ENCODE measurements at places on chromosomes 4 and X.

- no peak for DNase-seq
Observed at GRCh38 chr4:101014417-101014816, 332.9 kb downstream of the PPP3CA start.

DNA sequence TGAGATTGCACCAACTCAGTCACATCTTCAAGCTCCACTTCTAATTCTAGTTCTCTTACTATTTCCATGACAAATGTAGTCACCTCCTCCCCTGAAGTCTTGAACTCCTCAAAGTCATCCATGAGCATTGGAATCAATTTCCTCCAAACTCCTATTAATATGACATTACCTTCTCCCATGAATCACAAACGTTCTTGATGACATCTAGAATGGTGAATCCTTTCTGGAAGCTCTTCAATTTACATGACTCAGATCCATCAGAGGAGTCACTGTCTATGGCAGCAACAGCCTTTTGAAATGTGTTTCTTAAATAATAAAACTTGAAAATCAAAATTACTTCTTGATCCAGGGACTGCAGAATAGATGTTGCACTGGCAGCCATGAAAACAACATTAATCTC, 34.5 kb downstream of the GALNTL6 start:
- DNase-seq = no peak

- DNase-seq = no peak
Observed at GRCh38 chr4:158934996-158935669, 166.3 kb downstream of the FNIP2 start.

DNA sequence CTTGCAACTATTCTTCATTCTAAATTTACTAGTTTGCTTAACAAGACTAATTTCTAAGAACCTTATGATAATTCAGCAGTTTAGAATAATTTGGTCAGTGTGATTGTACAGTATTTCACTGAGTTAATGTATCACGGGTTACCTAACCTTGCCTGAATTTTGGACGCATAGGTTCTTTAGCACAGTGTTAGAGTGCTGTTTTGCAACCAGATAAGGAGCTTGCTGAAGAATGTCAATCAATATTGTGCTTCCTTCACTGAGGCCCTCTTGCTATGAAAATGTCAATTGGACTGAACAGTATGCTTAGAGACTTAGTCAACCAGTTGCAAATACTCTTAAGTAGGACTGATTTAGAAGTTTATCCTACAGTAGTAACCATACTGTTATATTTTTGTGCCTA, 19.6 kb downstream of the VAMP7 start:
- DNase-seq = no peak

GRCh38 chr4:95572304-95572991, 23.7 kb upstream of the UNC5C start:
- no peak for DNase-seq

GRCh38 chr4:183286590-183287308, 33.3 kb downstream of the CLDN22 start:
- no peak for DNase-seq

DNA sequence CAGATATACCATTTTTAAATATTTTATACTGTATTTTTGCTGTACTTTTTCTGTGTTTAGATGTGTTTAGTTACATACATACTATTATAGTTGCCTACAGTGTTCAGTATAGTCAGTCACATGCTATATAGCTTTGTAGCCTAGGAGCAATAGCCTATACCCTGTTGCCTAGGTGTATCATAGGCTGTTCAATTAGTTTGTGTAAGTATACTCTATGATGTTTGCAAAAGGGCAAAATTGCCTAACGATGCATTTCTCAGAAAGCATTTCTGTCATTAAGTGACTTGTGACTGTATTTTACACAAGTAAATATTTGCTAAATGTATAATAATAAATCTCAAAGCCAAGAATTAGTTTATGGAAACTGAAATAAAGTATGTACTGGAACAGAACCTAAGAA, 9.5 kb downstream of the ETFDH start:
- DNase-seq = no peak

GRCh38 chrX:150990910-150991309, 7.8 kb downstream of the HMGB3 start:
- no peak for DNase-seq

- no peak for DNase-seq
Observed at GRCh38 chr4:41135801-41136200, 78.5 kb downstream of the APBB2 start.

- no peak for DNase-seq
Observed at GRCh38 chr4:108696160-108696559, 45.8 kb downstream of the OSTC start.

DNA sequence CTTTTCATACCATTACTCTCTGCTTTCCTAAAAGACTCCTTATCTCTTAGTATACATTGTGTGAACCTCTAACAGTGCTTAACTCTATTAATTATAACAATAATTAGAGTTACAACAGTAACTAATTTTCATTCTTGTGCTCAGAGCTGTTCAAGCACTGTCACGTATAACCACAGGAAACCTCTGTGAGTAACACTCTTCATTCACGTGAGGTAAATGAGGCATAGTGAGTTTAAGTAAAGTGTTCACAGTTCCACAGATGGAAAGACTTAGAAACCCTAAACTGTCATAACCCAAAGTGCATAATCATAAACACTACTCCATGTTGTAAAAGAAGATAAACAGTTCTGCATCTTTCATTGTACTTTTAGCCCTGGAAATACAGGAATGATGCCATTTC, 222.4 kb downstream of the CCSER1 start:
- no peak for DNase-seq

- DNase-seq = no peak
Observed at GRCh38 chr4:119025420-119025819, 110.2 kb upstream of the MYOZ2 start.

DNA sequence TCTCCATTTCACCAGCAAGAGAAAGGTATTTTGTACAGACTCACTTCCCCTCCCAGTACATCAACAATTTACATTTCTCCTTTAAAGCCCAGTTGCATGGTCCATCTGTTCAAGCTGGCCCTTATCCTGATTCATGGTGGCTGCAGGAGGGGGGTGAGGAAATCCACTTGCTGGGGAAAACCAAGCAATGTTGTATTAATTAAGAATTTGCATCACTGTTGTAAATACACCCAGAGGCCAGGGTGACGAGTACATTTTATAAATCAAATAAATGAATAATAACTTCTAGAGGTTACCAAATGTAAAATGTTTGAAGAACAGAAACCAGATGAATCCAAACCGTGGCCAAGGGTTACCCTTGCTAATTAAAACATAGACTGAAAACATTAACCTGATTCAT, 395.9 kb upstream of the INTU start:
- DNase-seq = no peak

GRCh38 chrX:154372612-154373022, 1.8 kb downstream of the FLNA start:
- no peak for DNase-seq

- no peak for DNase-seq
Observed at GRCh38 chr4:75769036-75769435, 44.7 kb downstream of the USO1 start.

DNA sequence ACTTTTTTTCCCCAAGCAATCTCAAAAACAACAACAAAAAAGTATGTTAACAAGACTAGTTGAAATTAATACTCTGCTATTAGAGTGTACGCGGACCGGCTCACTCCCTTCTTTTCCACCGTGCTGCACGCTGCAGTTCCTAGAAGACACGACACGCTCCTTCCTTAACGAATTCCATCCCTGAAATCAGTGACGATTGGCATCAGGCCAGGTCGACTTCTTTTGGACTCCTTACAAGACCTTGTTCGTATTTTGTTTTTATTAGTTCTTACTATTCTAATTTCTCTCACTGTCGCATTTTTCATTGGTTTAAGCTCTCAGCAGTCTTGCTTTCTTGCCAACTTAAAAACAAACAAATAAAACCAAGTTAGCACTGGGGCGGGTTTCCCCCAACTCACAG, 175.8 kb upstream of the PITX2 start:
- no peak for DNase-seq

DNA sequence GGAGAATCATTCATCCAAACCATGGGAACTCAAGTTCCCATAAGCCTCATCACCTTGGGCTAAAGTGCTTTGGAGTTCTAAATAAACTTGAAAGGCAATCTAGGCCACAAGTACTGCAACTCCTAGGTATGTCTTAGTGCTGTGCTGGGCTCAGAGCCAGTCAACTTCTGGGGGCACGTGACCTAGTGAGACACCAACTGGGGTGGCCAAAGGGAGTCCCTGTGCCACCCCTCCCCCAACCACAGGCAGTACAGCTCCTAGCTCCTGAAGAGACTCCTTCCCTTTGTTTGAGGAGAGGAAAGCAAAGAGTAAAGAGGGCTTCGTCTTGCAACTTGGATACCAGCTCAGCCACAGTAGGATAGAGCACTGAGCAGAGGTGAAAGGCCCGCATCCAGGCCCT, 154.2 kb upstream of the IL1RAPL2 start:
- DNase-seq = no peak

GRCh38 chr4:41613386-41613785, 75.4 kb downstream of the LIMCH1 start:
- no peak for DNase-seq

DNA sequence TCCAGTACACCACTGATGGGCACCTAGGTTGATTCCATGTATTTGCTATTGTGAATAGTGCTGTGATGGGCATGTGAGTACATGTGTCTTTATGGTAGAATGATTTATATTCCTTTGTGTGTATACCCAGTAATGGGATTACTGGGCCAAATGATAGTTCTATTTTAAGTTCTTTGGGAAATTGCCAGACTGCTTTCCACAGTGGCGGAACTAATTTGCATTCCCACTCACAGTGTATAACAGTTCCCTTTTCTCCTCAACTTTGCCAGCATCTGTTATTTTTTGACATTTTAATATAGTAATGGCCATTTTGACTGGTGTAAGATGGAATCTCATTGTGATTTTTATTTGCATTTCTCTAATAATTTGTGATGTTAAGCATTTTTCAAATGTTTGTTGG, 25.9 kb downstream of the CC2D2A start:
- DNase-seq = no peak

DNA sequence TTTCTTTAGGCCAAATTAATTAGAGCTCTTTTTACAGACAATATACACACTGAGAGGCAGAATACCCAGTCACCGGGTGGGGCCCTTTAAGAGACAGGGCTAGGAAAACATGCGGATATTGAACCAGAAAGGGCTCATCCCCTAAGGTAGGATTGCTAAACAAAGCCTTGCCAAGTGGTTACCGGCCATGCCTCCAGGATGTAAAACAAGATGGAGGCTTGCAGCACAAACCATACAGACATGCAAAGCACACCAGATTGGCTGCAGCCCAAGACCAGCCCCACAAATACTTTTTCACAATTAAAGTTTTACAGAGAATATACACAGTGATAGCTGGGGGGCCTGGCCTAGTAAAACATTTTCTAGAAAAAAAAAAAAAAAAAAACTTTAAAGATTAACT, 210.0 kb downstream of the KLHL4 start:
- DNase-seq = no peak

DNA sequence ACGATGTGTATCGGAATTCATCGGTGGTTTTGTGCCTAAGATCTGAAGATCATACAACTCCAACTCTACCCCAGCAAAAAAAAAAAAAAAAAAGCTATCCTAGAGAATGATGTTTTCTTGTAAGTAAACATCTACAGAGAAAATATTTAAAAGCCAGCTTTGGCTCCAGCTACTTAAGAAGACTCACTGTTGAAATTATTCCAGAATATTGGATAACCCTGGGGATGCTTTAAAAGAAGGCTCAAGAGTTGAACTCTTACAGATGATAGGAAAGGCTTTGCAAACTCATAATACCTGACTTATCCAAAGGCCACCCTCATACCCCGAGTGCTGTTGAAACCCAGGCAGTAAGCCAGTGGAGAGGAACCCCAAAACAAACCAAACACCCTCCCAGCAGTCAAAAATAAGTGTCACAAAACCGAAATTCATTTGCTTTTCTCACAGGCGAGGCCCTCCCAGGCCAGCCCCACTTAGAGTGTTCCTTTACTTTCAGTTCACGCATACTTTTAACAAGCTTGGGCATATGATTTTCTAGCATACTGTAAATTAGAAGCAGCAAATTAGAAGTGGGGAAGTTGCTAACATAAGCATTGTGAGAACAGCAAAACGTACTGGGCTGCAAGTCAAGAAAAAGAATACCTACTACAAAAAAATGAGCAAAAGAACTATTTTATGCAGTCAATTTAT, 2.7 kb upstream of the AMELX start:
- no peak for DNase-seq

DNA sequence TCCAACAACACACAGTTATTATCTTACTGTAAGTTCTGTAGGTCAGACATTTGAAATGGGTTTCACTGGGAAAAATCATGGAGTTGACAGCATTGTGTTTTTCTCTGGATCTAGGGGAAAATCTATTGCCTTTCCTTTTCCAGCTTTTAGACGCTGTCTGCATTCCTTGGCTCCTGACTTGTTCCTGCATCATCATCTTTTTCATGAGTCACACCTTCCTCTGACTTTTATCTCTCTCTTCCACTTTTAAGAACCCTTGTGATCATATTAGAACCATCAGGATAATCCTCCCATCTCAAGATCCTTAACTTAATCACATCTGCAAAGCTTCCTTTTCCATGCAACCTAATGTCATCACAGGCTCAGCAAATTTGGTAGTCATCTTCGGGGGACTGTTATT, 1454.8 kb downstream of the RPA4 start:
- DNase-seq = no peak

DNA sequence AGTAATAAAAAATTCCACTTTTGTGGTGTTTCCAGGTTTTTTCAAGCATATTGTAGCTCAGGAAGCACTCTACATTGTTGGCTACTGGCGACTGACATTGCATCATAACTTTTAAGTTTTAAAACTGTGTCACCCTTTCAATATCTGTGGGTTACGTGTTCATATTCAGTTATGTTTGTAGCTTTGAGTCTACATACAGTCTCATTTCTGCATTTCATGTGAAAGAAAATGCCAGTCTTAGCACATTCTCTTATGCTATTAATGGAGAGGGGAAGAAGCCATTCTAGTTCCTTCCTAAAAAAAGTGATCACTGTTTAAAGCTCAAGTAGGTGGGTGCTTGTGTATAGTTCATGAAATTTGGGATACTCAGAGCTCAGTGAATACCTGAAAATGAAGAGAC, 38.1 kb downstream of the DIAPH2 start:
- DNase-seq = no peak

DNA sequence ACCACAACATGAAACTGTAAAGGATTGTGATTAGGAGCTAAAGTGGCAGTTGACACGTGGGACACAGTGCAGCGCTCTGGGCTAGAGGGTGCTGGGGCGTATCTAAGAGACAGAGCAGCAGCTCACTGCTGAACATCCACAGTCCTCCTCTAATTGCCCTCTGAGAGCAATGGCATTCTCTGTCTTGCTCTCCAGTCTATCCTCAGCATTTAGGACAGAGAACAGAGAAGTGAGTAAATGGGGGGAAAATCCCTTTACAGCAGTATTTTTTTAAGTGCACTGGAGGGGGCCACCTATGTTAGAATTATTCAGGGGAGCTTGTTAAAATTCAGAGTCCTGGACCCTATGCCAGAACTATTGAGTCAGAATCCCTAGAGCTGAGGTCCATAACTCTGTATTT, 4.2 kb upstream of the TMEM154 start:
- no peak for DNase-seq

- DNase-seq = no peak
Observed at GRCh38 chr4:13977746-13978145, 350.2 kb upstream of the BOD1L1 start.

- no peak for DNase-seq
Observed at GRCh38 chr4:179268791-179269190, 1826.6 kb upstream of the AGA start.

GRCh38 chr4:168610911-168611530, 114.2 kb downstream of the PALLD start:
- no peak for DNase-seq
